ENCODE measurements at places on chromosomes 4 and X. TPM values are rescaled to one million over a fixed set of nuclear protein-coding genes. Genes with fewer than 3 reads are reported as not detected.

Gene PCDH19
- 2.1 TPM for total RNA-seq

- no peak for DNase-seq
Measured at GRCh38 chr4:82437285-82438005, 7.1 kb downstream of the ENOPH1 start.

DNA sequence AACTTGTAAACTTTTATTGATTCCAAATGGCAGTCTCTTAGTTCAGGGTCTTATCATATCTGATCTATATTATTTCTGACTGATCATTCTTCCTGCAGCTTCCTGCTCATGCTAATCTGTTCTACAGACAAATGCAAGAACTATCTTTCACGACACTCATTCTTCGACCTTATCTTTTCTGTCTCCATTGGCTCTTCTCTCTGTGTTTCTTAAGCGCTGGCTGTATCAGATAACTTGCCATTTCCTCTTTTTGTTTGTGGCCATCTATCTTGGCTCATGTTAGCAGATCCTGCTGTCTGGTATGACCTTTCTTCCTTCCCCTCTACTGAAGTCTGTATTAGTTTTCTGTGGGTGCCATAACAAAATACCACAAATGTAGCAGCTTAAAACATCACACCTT lies 230.5 kb upstream of the PUDP start:
- DNase-seq, result no peak

DNA sequence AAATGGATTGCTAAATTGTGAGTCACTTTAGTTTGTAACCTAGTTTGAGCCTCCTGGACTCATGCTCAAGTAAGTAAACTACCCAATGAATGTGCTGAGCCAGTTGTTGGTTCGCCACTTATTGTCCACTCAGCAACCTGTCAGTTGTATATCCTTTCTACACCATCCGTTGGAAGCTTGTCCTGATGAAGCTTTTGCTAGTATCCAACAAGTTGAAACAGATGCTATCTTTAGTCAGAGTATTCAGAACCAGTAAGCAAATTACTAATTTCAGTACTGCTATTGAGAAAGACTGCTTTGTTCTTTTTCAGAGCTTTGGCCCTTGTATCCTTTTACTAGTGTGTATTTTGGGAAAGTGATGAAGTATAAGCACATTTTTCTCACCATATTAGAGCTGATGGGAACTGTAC lies 4.3 kb upstream of the NAA15 start:
- DNase-seq, result no peak

DNA sequence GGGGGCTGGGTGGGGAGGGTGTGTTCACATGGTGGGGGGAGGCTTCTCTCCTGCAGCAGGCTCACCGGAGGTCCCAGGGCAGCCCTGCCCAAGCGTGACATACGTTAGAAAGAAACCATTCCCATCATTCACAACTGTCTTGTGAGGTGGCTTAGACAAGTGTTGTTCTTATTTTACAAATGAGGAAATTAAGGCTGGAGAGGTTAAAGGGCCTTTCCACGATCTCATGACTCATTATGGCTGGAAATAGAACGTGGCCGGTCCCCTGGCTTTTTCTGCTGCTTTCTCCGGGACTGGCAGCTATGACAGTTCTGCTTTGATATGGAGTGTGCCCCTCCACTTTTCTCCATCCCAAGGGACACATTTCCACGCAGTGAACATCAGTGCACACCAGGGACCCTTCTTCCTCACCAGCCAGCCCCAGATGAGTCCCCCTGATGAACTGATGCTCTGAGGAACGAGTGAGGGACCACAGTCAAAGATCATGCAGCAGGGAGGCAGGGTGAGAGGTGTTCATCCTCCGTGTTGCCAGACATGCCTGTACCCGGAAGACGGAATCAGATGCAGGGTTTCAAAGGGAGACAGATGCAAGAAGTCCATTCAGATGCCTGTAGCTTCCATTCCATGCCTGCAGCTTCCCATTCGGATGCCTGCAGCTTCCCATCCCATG lies 64.0 kb upstream of the ACSL1 start:
- no peak for DNase-seq

Gene VCX3B
- not detected for total RNA-seq

- DNase-seq, result no peak
Measured at GRCh38 chr4:6235901-6236640, 33.6 kb upstream of the WFS1 start.

- no peak for DNase-seq
Measured at GRCh38 chr4:186715077-186715476, 8.6 kb downstream of the FAT1 start.

Gene SLC49A3
- total RNA-seq, result 5.8 TPM

DNA sequence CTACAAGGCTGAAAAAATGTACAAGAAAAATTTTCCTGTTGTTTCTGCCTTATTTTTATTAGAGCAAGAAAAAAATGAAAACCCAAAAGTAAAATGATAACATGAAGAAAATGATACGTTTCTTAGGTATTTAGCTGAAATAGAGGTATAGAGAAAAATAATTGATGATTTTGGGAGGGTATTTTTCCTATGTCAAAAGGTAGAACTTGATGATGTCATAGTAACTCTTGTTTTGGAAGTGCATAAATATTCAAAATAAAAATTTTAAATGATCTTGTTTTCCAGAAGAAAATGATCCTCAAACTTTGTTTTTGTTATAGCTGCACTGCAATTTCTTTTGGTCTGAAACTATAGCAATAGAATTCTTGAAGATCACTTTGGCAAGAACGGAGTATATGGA lies 608.8 kb upstream of the BOD1L1 start:
- DNase-seq, result no peak

DNA sequence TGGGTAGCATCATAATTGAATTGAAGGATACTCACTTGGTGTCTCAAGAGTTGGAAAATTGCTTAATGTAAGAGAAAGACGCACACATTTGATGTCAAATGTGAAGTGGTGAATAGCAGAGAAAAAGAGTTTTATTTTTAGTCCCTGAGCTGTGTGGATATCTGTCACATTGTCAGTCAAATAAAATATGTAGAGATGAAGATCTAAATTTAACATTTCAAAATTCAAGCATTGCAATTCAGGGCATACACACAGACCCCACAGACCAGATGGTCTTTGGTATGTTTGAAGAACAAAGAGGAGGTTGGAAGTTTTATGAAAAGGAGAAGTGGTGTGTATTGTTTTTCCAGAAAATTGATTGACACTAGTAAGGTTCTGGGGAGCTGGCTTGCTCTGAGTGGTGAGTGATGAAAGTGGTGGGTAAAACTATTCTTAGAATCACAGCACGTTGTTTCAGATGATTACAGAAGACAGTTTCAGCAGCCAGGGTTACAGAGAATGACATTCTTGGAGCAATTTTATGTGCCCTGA lies 44.9 kb upstream of the BBS12 start:
- no peak for DNase-seq

Gene FAT4
- 6.6 TPM for total RNA-seq

Gene ZNF141
- total RNA-seq, result 34.5 TPM

Gene MAGEB17
- total RNA-seq, result 0.63 TPM

DNA sequence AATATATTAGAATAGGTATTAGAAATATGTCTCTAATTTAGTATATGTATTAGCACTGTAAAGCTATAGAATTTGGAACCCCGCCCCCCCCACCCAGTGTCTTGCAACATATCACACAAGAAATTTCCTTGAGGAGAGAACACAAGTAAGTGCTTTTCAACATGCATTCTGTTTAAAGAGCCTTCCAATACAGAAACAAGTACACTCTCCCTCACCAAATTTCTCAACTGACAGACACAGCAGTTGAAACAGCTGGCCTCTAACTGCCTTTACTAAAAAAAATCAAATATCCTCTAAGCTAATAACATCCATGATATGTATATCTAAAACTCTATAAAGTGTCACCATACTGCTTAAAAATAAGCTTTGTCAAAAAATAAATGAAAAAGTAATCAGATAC lies 12.4 kb downstream of the CAMK2D start:
- no peak for DNase-seq

- no peak for DNase-seq
Measured at GRCh38 chrX:44570522-44570921, 27.9 kb upstream of the FUNDC1 start.

DNA sequence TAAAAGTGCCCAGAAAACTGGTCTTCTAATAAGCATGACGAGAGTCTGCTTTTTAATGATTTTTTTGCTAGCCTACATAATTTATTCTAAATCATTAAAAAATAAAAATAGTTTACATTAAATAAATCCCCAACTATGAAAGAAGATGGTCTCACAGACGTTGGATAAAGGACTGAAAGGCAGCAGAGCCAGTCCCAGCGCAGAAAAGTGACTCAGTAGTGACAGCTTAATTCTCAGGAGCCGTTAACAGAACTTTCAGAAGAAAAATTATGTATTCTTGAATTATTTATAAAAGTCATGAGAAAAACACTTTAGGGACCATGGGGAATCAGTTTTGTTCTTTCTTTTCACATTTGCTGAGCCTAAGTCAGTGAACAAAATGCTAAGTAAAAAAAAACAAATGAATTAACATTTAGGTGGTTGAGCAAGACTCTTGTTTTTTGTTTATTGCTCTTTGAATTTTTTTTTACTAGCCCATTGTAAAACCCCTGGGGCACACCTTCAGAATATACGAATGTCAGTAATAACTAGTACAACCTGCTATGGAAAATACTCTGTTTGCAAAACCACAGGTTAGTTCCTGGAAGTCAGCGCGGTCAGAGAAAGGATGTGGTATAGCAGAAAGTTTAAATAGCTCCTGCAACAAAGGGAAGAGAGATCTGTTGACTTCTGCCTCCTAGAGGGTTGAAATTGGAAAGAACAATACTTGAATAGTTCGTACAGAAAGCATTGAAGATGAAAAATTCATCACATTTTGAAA lies 50.4 kb upstream of the CCDC160 start:
- no peak for DNase-seq

Gene SOWAHB
- 1.5 TPM for total RNA-seq

GRCh38 chr4:7007142-7007907 lies 35.8 kb upstream of the TADA2B start:
- DNase-seq, result no peak

GRCh38 chr4:5470318-5471198 lies 237.8 kb downstream of the EVC2 start:
- no peak for DNase-seq

- DNase-seq, result no peak
Measured at GRCh38 chr4:147303873-147304229, 177.0 kb upstream of the EDNRA start.

GRCh38 chrX:47223476-47224250 lies 5.2 kb downstream of the CDK16 start:
- no peak for DNase-seq

GRCh38 chr4:182937268-182938204 lies 20.4 kb upstream of the DCTD start:
- DNase-seq, result no peak

DNA sequence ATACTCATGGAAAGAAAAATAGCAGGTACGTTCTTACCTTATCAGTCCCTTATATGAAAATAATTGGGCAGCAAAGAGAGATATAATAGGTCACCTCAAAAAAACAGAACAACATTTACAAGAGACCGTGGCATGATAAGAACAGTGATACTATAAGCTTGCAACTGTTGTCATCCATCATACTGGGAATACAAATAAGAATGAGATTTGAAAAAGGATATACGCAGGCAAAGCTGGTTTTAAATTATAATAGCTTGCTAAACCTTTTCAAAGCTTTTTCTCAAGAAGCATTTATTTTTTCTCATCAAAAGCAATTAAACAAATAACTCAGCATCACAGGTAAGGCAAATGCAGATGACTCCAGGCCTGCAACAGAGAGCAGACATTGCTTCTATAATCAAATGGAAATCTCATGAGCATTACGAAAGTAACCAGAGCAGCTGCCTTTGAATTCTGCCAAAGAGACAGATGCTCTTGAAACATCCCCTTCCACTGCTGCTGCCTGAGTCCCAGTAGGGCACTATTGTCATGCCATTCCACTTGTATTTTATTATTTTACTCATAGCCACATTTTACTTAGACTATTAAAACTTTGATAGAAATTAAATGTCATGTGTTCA lies 620.6 kb upstream of the GNPDA2 start:
- no peak for DNase-seq

Gene ENAM
- not detected for total RNA-seq

- no peak for DNase-seq
Measured at GRCh38 chr4:54861201-54861600, 203.4 kb downstream of the KIT start.

Gene ZCCHC12
- total RNA-seq, result 0.94 TPM

- no peak for DNase-seq
Measured at GRCh38 chr4:185671496-185671895, 136.2 kb upstream of the PDLIM3 start.

Gene DCAF4L1
- total RNA-seq, result 0.09 TPM

Gene ANK2
- total RNA-seq, result 27.9 TPM

DNA sequence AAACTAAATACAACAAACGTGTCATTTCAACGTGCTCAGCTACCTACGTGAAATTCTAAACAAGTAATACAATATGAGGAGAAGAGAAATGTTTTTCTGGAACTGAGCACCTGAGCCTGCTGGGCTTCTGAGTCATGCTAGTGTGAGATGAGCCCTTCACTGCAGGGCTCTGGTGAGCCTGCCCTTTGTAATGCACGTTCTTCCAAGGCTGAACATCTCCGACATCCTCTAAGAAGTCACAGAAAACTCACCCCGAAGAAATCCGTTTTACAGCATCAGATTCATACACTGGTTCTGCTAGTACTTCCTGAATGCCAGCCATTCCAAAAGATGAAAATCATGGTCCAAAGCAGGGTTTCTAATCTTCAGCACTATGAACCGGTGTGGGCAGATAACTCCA lies 157.1 kb downstream of the AMELX start:
- no peak for DNase-seq

DNA sequence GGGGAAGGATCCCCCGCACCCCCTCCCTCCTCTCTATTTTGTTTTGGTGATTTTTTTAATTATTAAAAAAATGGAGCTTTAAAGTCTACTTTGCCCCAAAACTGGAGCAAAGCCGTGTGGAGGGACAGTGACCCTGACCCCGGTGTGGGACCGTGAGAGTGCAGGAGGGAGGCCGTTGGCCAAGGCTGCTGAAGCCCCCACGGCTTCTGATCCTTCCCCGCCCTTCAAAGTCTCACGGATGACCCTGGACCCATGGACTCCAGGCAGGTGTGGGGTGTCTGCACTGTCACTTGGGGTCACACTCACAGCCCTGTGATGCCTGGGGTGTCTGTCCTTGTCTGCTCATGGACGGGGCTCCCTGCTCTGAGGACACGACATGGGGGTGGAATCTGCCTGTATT lies 133.3 kb downstream of the CPZ start:
- no peak for DNase-seq

DNA sequence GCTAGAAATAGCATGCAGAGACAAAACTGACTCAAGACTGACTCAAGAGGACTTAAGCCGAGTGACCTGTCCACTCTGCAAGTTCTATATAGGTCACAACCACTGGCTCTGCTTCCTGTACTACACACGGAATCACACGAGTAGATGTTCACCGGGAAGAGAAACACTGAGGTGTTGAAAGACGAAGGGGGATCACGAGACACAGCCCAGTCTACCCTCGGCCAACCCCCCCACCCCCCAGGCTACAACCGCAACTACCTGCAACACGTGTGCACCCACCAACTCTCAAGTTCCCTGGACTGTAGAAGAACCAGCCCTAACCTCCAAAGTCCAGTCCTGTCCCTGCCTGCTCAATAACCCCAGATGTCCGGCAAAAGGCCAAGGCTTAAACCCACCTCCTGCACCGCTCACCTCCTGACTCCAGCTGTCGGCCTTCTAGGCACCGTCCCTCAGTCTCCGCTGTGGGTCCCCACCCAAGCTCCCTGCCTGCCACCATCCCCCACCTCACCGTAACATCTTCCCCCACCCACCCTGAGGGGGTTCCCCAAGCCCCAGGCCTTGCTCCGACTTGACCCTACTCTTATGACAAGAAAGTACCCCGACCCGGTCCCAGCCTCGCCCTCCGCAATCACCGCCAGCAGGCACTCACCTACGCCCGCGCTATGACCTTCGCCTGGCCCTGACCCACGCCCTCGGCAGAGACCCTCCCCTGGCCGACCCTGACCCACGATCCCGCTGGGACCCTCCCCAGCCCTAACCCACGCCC lies 739 bp downstream of the GAK start:
- no peak for DNase-seq

Gene HTN3
- total RNA-seq, result not detected
